ENCODE measurements at places on chromosomes 1 and 21.
A peak's percentile ranks its signal among the peaks of the same experiment; 100 is the strongest.

GRCh38 chr21:14889080-14889810 is 175.6 kb downstream of the NRIP1 start:
- DNase-seq = no peak

GRCh38 chr21:43938751-43939442 is 73.2 kb upstream of the TRAPPC10 start:
- peak; percentile 87 for DNase-seq

GRCh38 chr1:235710687-235711086 is 61.1 kb upstream of the GNG4 start:
- no peak for DNase-seq

DNA sequence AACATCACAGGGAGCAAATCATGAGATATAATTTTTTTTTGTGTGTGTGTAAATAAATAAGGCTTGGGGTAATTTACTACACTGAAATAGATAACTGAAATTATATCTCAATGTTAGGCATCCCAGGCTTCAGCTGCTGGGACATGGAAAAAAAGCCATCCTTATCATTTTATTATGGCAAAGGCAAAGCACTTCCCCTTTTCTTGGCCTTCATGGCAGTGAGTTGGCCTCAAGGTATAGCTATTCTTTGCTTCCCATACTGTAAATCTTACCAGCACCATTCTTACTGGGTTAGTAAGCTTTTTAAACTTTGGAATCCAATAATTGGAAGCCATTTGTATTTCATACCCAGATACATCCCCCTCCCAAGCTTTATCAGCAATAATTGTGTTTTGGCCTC is 29.0 kb downstream of the RBM11 start:
- no peak for DNase-seq

DNA sequence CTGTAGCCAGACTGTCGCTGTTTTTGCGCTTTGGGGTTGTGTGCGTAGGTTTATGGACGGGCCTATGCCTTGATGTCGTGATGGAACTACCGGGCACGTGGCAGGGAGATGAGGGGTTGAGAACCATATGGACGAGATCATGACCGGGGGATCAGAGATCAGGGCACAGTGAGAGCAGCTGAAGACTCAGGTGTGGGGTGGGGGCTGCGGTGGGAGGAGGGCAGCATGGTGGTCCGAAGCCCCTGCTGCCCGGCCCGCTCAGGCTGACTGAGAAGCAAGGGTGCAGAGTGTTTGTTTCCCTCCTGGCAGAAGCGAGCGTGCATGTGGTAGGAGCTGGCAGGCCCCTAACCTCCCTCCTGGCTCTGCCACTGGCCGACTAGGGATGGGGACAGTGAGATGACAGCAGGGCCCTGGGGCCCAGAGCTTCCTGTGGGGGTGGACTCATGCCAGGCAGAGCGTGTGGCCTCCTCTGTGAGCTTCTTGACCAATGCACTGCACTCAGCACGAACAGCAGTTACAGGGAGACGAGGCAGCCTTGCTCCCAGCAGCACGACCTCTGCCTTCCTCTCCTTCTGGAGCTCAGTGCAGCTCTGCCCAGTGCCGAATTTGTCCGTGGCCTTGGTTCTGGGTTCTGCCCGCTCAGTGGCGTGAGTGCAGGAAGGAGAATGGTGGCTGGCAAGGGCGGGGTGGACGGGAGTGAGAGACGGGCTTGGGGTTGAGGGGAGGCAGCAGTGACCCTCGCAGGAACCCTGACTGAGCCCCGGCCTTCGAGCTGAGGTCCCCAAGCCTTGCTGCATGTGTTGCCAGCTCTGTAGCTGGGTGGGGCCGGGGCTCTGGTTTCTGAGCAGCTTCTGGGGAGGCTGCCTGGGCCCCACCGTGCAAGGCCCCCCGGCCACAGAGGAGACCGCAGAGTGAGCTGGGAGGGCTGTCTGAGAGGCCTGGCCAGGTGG is 22.2 kb upstream of the LRRC3 start:
- DNase-seq = no peak

DNA sequence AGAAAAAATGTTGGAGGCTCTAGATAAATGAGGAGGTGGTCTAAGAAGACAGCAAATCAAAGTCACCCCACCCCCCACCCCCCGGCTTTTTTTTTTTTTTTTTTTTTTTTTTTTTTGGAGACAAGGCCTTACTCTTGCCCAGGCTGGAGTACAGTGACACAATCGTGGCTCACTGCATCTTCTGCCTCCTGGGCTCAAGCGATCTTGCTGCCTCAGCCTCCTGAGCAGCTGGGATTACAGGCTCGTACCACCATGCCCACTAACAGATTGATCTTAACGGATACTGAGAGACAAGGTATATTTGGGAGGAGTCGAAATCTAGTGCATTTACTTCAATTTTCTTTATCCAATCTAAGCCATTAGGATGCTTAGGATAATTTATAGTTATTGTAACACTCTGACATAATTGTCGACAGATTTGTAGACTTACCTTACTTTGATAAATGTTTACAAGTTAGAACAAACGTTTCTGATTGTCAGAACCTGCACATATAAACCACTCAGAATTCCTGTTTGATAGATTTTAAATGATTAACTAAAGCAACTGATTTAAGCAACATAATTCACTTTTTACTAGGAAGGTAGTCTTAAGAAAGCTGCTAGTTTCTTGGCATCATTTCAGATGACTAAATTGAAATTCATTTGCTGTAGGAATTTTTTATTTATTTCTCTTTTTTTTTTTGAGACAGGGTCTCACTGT is 33.7 kb upstream of the NBL1 start:
- DNase-seq = no peak

- DNase-seq = no peak
Measured at GRCh38 chr1:909861-910310, 13.8 kb upstream of the SAMD11 start.

- no peak for DNase-seq
Measured at GRCh38 chr1:2483970-2484369, 7.9 kb downstream of the PLCH2 start.

- no peak for DNase-seq
Measured at GRCh38 chr21:39153373-39153772, 29.9 kb downstream of the PSMG1 start.

GRCh38 chr1:165592945-165593823 is 37.9 kb upstream of the MGST3 start:
- peak; percentile 77 for DNase-seq

DNA sequence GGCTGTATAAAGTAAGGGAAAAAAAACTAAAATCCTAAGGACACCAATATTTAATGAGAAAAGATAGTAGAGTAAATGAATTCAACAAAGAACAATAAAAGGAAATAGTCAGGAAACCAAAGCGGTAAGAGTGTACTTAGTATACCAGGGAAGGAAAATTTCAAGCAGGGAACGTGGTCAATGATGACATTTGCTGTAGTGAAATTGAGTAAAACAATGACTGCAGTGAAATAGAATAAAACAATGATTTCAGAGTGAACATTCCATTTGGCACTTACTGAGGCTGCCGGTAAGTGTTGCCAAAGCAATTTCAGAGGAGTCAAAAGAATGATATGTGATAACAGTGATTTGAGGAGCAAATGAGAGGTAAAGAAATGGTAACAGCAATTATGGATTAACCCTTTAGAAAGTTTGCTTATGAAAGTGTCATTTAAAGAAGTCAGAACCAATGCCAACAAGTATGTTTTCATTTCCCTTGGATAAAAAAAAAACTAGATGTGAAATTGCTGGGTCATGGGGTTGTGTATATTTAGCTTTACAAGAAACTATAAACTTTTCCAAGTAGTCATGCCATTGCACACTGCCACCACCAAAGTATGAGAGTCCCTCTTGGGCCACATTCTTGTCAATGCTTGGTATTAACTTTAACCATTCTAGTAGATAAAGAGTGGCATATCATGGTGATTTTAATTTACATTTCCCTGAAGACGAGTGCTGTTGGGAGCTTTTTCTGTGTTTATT is 50.5 kb downstream of the VCAM1 start:
- DNase-seq = no peak

- no peak for DNase-seq
Measured at GRCh38 chr1:84010136-84010535, 11.2 kb upstream of the TTLL7 start.

DNA sequence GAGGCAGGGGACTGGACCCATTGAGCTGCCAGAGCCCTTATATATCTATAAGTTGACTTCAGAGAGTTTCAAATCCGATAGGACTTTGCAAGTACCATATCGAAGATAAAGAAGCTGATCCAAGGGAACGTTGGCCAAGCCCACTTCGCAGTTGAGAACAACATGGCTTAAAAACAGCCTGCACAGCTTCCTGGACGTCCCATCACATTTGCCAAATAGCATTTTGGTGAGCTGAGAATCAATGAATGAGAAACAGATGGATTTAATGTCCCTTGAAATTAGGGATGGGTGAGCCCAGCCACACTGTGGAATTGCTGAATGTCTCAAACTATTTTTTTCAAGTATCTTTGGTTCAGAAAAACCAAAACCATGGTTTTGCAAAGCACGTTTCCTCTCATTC is 64.8 kb downstream of the KCNJ15 start:
- DNase-seq = no peak

DNA sequence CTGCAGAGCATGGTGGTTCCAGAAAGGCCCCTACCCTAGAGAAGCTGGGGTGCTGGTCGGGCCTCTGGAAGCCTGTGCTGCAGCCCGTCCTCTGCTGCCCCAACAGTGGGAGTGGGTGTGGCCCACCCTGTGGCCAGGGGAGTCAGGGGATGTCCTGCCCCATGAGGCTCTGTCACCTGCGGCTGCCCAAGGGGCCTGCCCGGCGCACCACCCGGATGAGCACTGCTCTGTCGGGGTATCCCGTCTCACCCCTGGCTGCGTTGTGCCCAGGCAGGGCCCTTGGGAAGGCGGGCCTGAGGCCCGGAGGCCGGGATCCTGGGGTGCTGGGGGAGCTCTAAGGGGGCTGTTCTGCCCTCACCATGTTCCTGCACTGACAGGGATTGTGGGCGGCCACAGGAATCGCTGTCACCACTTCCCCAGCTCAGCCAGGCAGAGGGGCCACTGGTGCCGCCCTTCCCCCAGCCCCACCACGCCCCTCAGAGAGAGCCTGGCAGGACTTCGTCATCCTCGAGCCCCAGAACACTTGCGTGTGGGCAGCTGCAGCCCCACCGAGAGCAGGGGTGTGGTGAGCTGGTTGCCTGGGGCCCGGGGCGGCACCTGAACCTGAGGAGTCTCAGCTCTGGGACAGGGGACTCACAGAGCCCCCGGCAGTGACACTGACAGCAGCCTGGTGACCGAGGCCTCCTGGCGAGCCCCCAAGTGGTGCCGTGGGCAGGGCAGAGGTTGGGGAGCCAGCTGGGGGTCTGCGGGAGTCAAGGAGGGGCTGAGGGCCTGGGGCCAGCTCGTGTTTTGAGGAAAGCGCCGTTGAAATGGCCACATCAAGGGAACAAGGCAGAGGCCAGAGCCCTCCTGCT is 20.2 kb downstream of the PANK4 start:
- no peak for DNase-seq

- no peak for DNase-seq
Measured at GRCh38 chr21:24823247-24823646, 784.0 kb downstream of the MRPL39 start.

GRCh38 chr21:39673736-39674135 is 61.0 kb downstream of the B3GALT5 start:
- no peak for DNase-seq

DNA sequence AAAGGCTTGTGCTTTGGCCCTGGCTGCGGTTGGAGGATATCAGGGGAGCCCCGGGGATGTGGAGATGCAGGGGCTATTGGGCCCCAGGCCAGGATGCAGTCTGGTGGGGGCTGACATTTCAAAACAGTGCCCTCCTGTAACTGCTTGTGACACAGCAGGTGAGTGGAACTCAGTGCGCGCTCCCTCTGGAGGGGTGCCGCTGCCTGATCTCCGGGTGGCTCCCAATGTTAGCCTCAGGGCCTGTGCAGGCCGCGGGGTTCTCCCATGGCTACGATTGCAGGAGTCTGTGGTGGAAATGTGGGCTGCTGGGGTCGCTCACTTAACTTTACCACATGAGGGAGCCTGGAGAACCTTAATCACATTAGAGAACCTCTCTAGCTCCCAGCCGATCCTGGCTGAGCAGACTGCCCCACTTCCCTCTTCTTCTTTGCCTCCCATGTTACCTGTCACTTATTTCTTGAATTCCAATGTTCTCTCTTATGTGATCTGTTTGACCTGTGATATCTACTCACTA is 163.2 kb downstream of the FMN2 start:
- no peak for DNase-seq

DNA sequence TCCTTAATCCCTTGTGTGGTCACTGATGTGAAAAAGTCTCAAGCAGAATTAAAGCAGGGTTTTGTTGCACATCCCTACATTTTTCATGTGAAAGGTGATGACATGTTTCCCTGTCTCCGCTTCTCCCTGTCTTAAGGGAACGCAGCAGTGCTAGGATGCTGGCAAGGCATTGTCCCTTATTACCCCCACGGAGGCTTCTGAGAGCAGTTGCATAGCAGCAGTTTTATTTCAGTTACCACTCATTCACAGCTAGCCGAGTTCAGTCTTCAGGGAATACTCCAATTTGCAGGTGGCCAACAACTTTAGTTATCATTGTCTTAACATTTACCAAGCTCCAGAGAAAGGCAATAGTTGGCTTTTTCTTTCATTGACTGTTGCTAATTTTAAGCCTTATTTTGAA is 89.1 kb downstream of the CLEC20A start:
- no peak for DNase-seq

DNA sequence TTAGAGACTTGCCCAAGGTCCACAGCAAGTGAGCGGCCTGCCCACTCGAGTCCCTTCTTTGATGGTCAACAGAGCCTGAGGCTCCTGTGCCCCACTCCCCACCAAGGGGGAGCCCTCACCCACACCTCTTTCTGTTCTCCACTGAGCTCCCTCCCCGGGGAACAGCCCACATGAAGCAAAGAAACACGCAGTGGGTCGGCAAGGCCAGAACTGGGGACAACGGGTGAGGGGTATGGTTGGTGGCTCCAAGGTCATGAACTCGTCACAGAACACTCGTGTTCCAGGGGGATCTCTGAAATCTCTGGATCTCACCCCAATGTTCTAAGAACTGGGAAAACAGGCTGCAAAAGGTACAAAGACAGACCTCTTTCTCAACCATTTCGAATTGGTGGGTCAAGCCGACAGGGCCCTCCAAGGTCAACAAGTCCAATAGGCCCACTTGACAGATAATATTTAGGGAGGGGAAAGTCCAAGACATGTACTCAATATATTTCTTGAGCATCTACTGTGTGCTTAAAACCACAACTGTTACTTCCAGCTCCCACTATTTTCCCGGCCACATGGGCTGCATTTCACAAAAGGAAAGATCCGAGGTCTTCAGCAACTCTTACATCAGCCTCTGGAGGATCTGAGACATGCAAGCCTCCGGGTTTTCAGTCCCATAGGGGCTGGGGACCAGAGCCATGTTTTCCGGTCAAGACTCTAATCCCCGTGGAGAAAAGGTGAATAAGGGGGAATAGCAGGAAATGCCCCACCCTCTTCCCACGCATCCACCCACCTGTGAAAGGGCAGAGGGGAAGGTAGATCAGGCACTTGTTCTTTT is 1.1 kb upstream of the RAP1GAP start:
- no peak for DNase-seq

DNA sequence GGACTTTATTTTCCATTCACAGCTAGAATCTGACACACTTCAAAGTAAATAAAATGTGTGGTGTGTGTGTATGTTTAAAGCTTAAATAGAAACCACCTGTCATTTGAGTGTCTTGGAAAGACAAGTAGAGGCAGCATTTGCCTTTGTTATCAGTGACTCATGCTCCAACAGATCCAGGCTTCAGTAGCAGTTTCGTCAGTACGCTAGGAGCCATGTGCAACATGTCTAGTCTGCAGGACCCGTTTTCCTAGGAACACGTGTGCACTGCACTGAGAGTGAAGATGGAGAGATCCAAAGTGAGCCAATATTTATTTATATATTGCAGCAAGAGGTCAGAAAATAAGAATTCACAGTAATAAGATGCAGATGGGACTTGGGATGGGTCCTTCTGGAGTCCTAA is 41.8 kb downstream of the SGIP1 start:
- no peak for DNase-seq
